Body of pancreas (tissue), 4 donors: ENCODE measurements at places on chromosomes 1 and 21. TPM values are rescaled to one million over a fixed set of nuclear protein-coding genes. Genes with fewer than 3 reads are reported as not detected.
A peak's percentile ranks its signal among the peaks of the same experiment; 100 is the strongest.

- no peak for DNase-seq
- no peaks in the 10 kb centered on the region for H3K4me1 ChIP-seq
- H3K36me3 ChIP-seq: no peaks in the 10 kb centered on the region
These were observed 103.1 kb downstream of the ATP6V1G3 start for GRCh38 chr1:198437332-198437731.

GRCh38 chr1:159000625-159001024 is 9.1 kb upstream of the IFI16 start:
- H3K4me3 ChIP-seq: no peak overlapping the region
- H3K36me3 ChIP-seq: no peaks in the 10 kb centered on the region
- H3K4me1 ChIP-seq: no peaks in the 10 kb centered on the region
- peak overlapping the region; percentile 64 for H3K27ac ChIP-seq

- DNase-seq: no peak
- H3K4me3 ChIP-seq: no peak overlapping the region
- H3K27me3 ChIP-seq: no peaks in the 10 kb centered on the region
- no peaks in the 10 kb centered on the region for H3K4me1 ChIP-seq
These were observed 121.5 kb downstream of the OLFML2B start for GRCh38 chr1:161902182-161902581.

DNA sequence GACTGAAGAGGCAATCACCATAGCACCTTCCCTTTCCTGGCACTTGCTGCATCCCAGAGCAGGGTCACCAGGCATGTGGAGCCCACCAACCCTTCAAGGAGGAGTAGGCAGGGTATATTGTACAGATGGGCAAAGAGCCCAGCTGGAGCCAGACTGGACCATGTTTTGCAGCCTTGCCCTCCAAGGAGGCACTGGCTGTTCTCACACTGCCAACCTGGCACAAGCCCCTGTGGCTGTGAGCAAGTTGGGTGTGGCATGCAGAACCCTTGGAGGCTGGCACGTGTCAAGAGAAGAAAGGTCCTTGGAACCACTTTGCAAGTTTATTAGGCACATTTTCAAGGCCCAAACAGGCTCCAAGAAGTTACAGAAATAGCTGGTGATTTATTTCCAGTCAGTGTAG is 146.4 kb downstream of the FOXD2 start:
- H3K4me1 ChIP-seq: no peaks in the 10 kb centered on the region
- no peak for DNase-seq
- no peaks in the 10 kb centered on the region for H3K36me3 ChIP-seq
- no peak overlapping the region for H3K27ac ChIP-seq
- no peaks in the 10 kb centered on the region for H3K27me3 ChIP-seq

GRCh38 chr1:150906329-150906728 is 19.4 kb downstream of the CTXND2 start:
- H3K4me3 ChIP-seq: no peak overlapping the region
- no peaks in the 10 kb centered on the region for H3K36me3 ChIP-seq
- no peaks in the 10 kb centered on the region for H3K27me3 ChIP-seq
- no peak for DNase-seq

- H3K27ac ChIP-seq: no peak overlapping the region
- DNase-seq: no peak
- H3K27me3 ChIP-seq: no peaks in the 10 kb centered on the region
These were observed 11.8 kb upstream of the KIAA0040 start for GRCh38 chr1:175204330-175204729.

- H3K4me3 ChIP-seq: no peak overlapping the region
- H3K27ac ChIP-seq: no peak overlapping the region
- peak; percentile 3 for DNase-seq
- H3K36me3 ChIP-seq: no peaks in the 10 kb centered on the region
- H3K4me1 ChIP-seq: no peaks in the 10 kb centered on the region
These were observed 11.9 kb downstream of the KRTAP10-1 start for GRCh38 chr21:44527983-44528633.

DNA sequence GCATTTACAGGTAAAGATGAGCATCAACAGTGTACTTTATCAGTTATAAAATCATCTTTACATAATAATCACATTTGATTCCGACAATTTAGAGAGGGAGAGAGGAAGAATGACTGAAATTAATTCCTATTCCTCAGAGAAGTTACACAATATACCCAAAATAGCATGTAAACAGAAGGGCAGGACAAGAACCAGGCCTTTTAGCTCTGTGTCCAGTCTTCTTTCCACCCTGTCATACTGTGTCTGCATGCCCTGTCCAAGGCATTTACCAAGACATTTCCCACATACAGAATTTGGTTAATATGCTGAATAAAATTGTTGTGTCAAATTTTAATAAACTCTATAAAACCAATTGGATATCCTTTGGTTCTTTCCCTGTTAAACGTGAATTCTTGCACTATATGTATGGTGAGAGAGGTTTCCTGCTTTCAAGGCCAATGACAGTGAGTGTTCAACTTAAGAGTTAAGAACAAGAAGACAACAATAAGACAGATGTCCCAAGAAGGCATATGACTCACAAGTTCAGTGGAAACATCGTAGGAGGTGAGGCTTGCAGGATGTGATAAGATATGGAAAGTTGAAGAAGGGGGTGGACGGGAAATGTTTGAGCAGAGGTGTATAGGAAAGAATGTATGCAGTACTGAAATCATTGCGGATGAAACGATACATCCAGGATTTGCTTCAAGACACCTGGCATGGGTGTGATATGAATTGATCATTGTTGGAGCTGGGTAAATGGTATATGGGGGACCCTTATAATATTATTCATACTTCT is 20.8 kb downstream of the LRRC8B start:
- no peak overlapping the region for H3K27ac ChIP-seq
- H3K4me1 ChIP-seq: peaks cover 34% of the 10 kb centered on the region
- H3K36me3 ChIP-seq: no peaks in the 10 kb centered on the region
- no peak overlapping the region for H3K4me3 ChIP-seq

- H3K36me3 ChIP-seq: no peaks in the 10 kb centered on the region
- H3K4me1 ChIP-seq: peaks cover 28% of the 10 kb centered on the region
- peak; percentile 71 for DNase-seq
- H3K27ac ChIP-seq: no peak within 1 kb of the TSS
- no peaks in the 10 kb centered on the region for H3K27me3 ChIP-seq
These were observed at the start of gene CELSR2 for GRCh38 chr1:109248797-109249629. Gene CELSR2, plus strand, starts transcription at chr1:109249539. Its CDS starts 541 bp downstream, at chr1:109250080.

DNA sequence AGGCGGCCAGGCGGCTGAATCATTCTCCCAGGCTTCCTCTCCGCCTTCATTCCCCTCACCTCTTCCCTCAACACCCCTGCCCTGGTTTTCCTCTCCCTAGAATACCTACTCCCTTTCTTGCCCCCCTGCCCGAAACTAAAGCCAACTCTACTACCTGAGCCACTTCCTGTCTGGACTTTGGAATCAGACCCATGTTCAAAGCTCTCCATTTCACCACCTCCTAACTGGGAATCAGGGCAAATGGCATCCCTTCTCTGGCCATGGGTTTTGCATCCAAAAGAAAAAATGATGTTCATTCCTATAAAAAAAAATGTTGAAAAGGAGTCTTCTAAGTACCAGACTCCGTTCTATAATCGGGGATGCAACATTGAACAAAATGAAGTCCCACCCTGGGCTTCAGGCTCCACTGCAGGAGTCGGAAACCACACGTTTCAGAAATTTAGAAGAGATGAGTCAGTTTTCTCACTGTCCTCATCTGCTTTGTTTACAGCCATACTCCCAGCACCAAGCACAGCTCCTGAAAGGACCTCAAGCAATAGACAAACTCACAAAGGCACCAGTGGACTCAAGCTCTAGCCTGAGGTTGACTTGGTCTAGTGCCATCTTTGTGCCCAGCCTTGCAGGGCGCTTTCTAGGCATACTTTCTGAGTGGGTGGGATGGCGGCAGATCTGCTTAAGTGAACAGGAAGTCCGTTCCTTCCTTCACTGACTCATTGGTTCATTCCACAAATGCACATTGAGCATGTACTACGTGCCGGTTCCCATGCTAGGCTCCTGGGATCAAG is 176.2 kb downstream of the IGSF21 start:
- no peak for DNase-seq
- H3K27ac ChIP-seq: no peak overlapping the region
- H3K4me1 ChIP-seq: no peaks in the 10 kb centered on the region
- no peaks in the 10 kb centered on the region for H3K27me3 ChIP-seq
- no peak overlapping the region for H3K4me3 ChIP-seq

- no peaks in the 10 kb centered on the region for H3K27me3 ChIP-seq
- DNase-seq: no peak
- H3K36me3 ChIP-seq: no peaks in the 10 kb centered on the region
- H3K4me1 ChIP-seq: no peaks in the 10 kb centered on the region
- H3K27ac ChIP-seq: no peak overlapping the region
These were observed 41.9 kb upstream of the EPS8L3 start for GRCh38 chr1:109805486-109806165.

GRCh38 chr1:109115685-109116084 is 1.8 kb downstream of the ELAPOR1 start:
- peak overlapping the region; percentile 52 for H3K27ac ChIP-seq
- H3K27me3 ChIP-seq: no peaks in the 10 kb centered on the region
- no peak overlapping the region for H3K4me3 ChIP-seq
- no peaks in the 10 kb centered on the region for H3K36me3 ChIP-seq

- H3K27ac ChIP-seq: no peak overlapping the region
- H3K27me3 ChIP-seq: no peaks in the 10 kb centered on the region
- DNase-seq: no peak
- no peaks in the 10 kb centered on the region for H3K36me3 ChIP-seq
- no peaks in the 10 kb centered on the region for H3K4me1 ChIP-seq
These were observed 119.0 kb downstream of the SIM2 start for GRCh38 chr21:36817732-36818450.

ARV1 gene
- 23.6 TPM for total RNA-seq

KIF2C gene
- not detected for total RNA-seq

HMGN2 gene
- total RNA-seq: 120 TPM

FCRL2 gene
- total RNA-seq: not detected

EPHA2 gene
- 19.5 TPM for total RNA-seq

LMX1A gene
- not detected for total RNA-seq

HSD3B2 gene
- total RNA-seq: not detected

PCP4 gene
- 1.6 TPM for total RNA-seq

HUNK gene
- total RNA-seq: 9.2 TPM
